Cortex of kidney (tissue), 1 donor: ENCODE measurements at places on chromosomes 7 and 10.

DNA sequence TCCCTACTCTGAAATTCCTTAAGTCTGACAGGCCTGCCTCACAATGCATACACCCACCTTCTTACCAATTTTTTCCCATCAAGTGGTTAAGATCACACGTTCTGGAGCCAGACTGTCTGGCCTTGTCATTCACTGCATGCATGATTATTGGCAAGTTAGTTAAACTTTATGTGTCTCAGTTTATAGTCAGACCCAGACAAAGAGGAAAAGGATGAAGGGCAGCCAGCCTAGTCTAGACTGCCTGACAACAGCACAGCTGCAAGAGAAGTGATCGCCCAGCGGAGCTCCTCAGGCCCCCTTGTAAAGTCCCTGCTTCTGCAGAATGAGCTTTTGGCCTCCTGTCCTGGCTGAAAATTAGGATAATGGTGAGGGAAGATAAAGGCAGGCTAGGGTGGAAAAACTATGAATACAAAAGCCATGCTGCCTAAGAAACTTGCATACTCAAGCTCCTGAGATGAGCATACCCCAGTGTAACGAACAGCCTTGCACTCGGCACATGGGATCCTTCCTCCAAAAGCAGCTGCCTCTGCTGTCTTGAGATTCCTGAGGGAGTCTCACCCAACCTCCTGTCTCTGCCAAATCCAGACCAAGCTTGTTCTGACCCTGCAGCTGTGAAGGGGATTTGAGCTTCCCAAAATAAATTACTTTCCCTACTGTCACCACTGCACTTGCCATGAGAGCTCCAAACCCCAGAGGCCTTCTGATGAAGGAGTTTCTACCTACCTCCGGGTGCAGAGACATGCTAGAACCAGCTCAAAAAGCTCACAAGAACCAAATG is 26.7 kb upstream of the MRLN start:
- DNase-seq, result no peak

DNA sequence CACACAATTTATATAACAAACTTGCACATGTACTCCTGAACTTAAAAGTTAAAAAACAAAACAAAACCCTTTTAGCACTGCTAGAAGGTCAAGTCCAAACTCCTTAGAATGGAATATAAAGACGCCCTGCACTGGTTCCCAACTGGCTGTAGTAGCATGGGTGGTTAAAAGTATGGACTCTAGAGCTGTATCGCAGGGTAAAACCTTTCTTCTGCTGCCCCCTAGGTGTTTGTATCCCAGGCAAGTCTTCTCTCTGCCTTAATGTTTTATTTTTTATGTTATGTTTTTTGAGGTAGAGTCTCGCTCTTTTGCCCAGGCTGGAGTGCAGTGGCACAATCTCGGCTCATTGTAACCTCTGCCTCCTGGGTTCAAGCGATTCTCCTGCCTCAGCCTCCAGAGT is 35.2 kb downstream of the LSMEM1 start:
- DNase-seq, result no peak

DNA sequence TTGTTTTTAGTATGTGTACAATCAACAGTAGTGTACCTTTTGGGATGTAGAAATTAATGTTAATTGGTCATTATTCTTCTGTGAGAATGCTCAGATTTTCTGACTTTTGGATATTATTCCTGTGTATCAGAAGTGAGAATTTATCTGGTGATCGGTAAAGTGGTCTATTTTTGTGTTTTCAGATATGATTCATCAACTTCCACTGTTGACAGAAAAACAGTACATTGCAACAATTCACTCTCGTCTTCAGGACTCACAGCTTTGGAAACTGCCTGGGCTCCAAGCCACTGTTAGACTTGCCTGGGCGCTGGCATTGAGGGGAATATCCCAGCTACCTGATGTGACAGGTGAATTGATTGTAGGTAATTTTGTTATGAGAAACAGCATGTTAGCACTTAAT is 20.9 kb downstream of the NUP205 start:
- no peak for DNase-seq

- DNase-seq, result no peak
Observed at GRCh38 chr10:52145636-52146035, 168.4 kb upstream of the DKK1 start.

DNA sequence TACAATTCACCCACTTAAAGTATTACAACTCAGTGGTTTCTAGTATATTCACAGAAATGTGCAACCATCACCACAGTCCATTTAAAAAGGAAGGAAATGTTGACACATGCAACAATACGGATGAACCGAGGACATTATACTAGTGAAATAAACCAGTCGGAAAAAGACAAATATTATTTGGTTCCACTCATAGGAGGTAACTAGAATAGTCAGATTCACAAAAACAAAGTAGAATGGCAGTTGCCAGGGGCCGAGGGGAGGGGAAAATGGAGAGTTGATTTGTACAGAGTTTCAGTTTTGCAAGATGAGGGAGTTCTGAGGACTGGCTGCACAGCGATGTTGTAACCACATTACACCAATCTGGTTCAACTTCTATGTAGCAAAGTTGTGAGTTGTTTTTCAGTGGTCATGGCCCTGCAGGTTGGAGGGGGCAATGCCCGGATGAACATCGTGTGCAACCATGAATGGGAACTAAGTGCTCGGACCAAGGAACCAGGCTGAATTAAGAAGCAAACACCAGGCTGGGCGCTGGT is 17.6 kb upstream of the TNPO3 start:
- DNase-seq, result no peak

GRCh38 chr10:112562809-112563663 is 116.0 kb downstream of the VTI1A start:
- DNase-seq, result no peak
